Activated CD4-positive, alpha-beta T cell treated with anti-CD3 and anti-CD28 coated beads, Interleukin-2, amount 10 ng/mL, durations not matched to agents 24 days and 14 days (primary cell): ENCODE measurements at places on chromosomes 16 and 17. TPM values are rescaled to one million over a fixed set of nuclear protein-coding genes. Genes with fewer than 3 reads are reported as not detected.

GRCh38 chr16:2828876-2829430 lies 1.1 kb upstream of the ZG16B start:
- H3K27ac ChIP-seq: no peak overlapping the region
- no peak for DNase-seq
- H3K4me3 ChIP-seq: no peak overlapping the region
- H3K27me3 ChIP-seq: peaks cover 2% of the 10 kb centered on the region
- H3K36me3 ChIP-seq: no peaks in the 10 kb centered on the region
- H3K4me1 ChIP-seq: peaks cover 3% of the 10 kb centered on the region

- peaks cover 1% of the 10 kb centered on the region for H3K36me3 ChIP-seq
- H3K4me3 ChIP-seq: peak overlapping the region; percentile 76
- peak; percentile 87 for DNase-seq
- H3K27ac ChIP-seq: no peak overlapping the region
These were observed 135.4 kb downstream of the KCNJ12 start for GRCh38 chr17:21511363-21512195.

GRCh38 chr16:88936556-88937205 lies 40.3 kb downstream of the CBFA2T3 start:
- peaks cover 24% of the 10 kb centered on the region for H3K27me3 ChIP-seq
- no peak overlapping the region for H3K27ac ChIP-seq
- no peaks in the 10 kb centered on the region for H3K36me3 ChIP-seq
- no peak for DNase-seq

DNA sequence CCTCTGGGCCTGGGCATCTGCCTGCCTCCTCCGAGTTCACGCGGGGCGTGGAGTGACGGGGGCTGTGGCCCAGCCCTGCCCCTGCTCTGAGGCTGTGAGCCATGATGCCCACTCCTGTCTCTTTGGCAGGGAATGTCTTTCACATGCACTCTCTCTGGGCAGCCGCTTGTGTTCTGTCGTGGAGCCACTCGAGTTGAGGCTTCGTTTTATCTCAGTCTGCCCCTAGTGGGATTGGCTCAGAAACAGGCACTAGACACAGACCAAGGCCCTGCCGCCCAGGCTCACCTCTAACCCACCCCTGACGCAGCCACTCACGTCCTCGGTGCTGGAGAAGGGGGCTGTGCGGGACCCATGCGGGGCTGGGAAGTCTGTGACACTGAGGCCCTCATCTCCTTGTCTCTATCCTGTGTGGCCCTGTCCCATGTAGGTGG lies 67.5 kb upstream of the KCTD5 start:
- no peak overlapping the region for H3K4me3 ChIP-seq
- DNase-seq: no peak
- no peak overlapping the region for H3K27ac ChIP-seq

DNA sequence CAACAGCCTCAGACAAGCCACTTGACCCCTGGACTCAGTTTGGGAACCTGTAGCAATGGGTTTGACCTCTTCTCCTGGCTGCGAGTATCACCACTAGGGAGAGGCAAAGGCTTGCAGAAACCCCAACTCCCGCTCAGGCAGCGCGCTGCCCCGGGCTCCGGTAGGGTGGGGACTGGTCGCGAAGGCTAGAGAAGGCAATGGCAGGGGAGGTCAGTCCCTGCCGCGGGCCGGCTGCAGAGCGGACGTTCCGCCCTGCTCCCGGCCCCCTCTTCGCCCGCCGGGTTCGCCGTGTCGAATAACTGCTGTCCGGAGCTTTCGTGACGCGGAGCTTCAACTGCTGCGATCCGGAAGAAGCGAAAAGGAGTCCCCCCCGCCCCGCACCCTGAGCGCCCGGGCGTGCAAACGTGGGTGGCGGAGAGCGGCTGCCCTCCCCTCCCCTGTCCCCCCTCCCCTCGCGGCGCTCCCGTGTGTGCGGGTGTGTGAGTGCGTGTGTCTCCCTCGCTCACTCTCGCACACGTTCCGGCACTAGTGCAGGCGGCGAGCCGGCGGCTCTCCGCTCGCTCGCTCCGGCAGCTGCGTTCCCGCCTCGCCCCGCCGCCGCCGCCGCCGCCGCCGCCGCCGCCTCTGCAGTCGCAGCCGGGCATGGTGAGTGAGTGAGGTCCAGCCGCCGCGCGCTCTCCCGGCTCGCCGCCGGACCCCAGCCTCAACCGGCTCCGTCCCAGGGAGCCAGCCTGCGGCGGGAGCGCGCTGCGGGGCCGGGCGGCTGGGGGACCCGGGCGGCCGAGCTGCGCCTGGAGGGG lies 772 bp upstream of the SHISA6 start:
- no peaks in the 10 kb centered on the region for H3K4me1 ChIP-seq
- DNase-seq: no peak
- no peak overlapping the region for H3K27ac ChIP-seq
- H3K4me3 ChIP-seq: no peak overlapping the region
- H3K27me3 ChIP-seq: peaks cover 35% of the 10 kb centered on the region

Gene SPAG7
- total RNA-seq: 58.7 and 62.3 TPM in 2 replicates

Gene DLX3
- total RNA-seq: 0.12 TPM in 1 of 2 replicates, not detected in the other

- peak; percentile 77 for DNase-seq
- no peak overlapping the region for H3K4me3 ChIP-seq
- no peak overlapping the region for H3K27ac ChIP-seq
These were observed 27.1 kb upstream of the IL21R start for GRCh38 chr16:27374804-27375425.

GRCh38 chr17:75642784-75643642 lies 9.8 kb downstream of the SMIM5 start:
- H3K4me1 ChIP-seq: peaks cover 12% of the 10 kb centered on the region
- no peak overlapping the region for H3K27ac ChIP-seq
- H3K36me3 ChIP-seq: no peaks in the 10 kb centered on the region
- no peak for DNase-seq

GRCh38 chr17:61644800-61645774 lies 54.1 kb upstream of the NACA2 start:
- no peak overlapping the region for H3K4me3 ChIP-seq
- H3K27me3 ChIP-seq: peaks cover 23% of the 10 kb centered on the region
- H3K36me3 ChIP-seq: no peaks in the 10 kb centered on the region
- DNase-seq: no peak
- H3K4me1 ChIP-seq: no peaks in the 10 kb centered on the region
